ENCODE measurements at places on chromosomes 5 and 9. TPM values are rescaled to one million over a fixed set of nuclear protein-coding genes. Genes with fewer than 3 reads are reported as not detected.

Gene IL3
- 6.0 TPM for total RNA-seq

Gene CARTPT
- not detected for total RNA-seq

Gene PCDHGB1
- 0.17 TPM for total RNA-seq

Gene APBA1
- 12.8 TPM for total RNA-seq

Gene MYOT
- total RNA-seq = not detected
